ENCODE measurements at places on chromosomes 11 and 22. TPM values are rescaled to one million over a fixed set of nuclear protein-coding genes. Genes with fewer than 3 reads are reported as not detected.

- DNase-seq = no peak
Observed at GRCh38 chr11:120173019-120173705, 35.2 kb upstream of the TRIM29 start.

- no peak for DNase-seq
Observed at GRCh38 chr22:43395086-43395695, 16.6 kb upstream of the MPPED1 start.

Gene CHRDL2
- 0.29 TPM for polyA plus RNA-seq

- no peak for DNase-seq
Observed at GRCh38 chr22:33389936-33390335, 331.8 kb upstream of the SYN3 start.

DNA sequence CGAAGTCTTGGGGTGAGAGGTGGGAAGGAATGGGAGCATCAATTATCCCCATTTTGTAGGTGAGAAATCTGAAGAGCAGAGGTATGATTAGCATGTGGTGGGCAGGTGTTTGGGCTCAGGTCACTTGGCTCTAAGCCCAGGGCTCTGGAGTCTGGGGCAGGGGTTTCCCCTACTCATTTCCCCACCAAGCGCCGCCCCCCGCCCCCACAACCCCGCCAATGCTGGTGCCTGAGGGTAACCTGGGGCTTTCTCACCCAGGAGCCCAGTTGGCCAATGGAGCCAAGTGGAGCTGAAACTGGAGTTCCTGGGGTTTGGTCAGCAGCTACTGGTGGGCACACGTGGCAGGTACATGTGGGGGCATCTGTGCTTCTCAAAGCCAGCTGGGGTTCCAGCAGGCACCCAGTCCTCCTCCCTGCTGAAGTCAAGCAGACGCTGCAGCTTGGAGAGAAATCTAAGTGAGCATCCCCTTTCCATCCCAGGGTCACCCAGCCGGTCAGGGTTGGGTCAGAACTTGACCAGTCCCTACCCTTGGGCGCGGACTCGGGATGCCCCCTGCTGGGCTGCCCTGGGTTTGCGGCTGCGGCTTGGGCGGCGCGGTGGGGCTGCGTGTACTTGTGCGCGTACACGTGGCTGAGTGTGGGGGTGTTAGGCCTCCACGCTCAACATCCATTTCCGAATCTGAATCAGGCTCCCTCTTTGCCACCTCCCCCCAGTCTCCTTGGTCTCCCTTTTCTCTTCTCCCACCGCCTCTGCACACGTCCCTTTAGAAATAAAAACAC is 1.7 kb upstream of the CHRM1 start:
- no peak for DNase-seq

Gene WT1
- polyA plus RNA-seq = 248 TPM

GRCh38 chr11:131888230-131888855 is 517.9 kb downstream of the NTM start:
- no peak for DNase-seq
